AG09319 (cell line): ENCODE measurements at places on chromosomes 1 and 21.

DNA sequence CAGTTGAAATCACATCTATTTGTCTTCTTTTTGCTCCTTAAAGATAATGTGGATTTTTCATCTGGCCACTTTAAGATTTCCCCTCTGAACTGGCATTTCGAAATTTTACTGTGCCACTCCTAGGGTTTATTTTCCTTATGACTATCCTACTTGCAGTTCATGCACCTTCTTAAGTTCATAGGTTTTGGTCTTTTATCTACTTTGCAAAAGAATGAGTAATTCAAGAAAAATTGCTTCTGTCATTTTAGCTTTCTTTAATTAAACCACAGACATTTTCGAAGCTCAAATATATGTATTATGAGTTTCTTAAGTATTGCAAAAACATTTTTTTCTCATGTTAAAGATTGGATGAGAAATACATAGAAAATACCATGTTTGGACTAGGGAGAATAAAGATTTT is 1244.8 kb upstream of the TMPRSS15 start:
- no peak for DNase-seq

DNA sequence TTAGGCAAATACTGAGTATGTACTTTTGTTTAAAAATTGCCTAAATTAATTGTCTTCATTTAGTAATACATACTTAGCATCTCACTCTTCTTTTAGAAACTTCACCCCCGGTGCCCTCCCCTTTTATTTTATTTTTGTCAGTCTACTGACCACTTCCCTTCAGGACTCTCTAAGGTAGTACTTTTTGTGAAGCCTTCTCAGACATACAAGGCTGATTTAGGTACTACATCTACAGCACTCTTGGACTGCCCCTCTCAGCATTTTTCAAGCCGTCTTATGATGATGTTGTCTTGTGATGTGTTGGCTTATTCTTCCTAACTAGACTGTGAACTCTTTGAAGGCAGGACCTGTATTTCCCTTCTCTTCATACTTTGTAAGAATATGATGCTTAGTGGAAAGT is 24.7 kb downstream of the RPS6KC1 start:
- DNase-seq = no peak

DNA sequence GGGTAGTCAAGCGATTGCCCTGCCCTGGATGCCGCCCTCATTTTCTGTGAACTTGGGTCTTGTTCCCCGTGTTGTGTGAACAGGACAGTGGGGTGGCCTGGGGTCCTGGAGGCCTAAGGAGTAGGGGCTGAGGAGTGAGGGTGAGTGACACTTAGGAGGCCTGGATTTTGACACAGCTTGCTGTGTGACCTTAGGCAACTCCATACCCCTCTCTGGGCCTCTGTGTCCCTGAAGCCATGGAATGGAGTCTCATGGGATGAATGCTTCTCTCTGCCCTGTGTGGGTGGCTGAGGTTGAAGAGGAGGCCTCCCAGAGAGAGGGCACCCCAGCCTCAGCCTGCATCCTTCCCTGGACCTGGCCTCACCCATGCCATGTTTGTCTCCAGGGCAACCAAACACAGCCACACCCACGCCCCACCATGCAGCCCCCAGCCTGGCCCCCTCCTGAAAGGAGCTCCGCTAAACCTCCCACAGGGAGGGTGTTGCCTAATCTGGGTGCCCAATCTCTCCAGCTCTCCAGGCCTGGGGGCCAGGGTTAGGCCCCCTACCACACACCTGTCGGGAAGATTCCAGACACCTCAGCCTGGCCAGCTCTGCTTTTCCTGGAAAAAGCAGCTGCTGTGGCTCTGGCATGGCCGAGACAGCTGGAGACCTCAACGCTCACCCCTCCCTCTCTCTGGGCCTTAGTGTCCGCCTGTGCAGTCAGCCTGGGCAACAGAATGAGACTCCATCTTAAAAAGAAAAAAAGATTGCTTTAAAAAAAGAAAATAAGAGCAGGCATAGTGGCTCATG is 9.9 kb downstream of the MYOM3 start:
- DNase-seq = no peak

DNA sequence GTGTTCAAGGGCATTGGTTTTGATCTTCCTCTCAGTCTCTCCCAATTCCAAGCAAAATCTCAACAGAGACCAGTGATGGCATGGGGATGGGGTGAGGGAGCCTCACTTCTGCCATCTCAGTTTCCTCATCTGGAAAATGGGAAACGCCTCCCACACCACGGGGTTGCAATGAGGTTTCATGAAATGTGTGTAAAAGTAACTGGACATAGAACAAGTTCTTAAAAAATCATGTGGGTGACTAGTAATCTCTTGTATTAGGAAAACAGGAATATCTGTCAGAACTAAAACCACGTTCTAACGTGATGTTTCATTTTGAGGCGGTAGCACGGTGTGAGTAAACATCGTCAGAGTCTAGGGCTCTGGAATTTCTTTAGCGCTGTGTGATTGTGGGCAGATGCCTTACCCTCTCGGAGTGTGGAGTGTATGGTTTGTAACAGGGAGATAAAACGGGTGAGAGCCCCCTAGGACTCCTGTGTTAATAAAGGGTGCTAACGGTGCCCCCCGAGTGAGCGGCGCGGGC is 55.5 kb upstream of the DNAJC6 start:
- no peak for DNase-seq

DNA sequence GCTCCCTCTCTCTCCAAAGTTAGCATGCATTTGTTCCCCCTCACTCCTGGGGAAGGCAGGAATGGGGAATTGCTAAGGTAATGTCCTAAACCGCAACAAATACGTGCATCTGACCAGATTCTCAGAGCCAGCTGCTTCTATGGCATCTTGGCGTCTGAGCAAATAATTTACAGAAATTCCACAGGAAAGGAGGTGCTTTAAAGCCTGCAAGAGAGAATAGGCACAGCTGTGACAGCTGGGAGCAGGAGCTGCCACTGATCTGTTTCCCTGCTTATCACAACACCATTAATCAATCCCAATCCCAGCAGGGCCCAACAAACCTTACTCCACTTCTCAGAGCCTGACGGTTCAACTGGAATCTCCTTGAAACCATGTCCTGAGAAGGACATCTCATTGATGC is 83.5 kb upstream of the ZNF281 start:
- no peak for DNase-seq

DNA sequence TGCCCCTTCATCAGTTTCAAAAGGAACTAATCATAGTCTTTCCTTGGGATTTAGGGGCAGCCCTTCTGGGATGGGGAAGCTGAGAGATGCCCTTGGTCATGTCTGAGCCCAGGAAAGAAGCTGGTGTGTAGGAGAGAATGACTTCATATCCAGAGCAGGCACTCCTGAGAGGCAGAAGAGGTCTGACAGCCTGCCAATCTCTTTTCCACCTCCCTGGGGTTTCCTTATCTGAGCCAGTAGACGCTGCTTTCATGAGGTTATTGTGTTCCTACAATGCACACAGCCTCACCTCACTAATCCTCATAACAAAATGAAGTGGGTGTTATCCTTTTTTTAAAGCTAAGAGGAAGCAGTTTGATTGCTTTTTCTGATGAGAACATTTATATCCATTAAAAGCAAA is 14.1 kb downstream of the ROR1 start:
- DNase-seq = no peak

- DNase-seq = peak; percentile 28
These were observed 342.7 kb upstream of the NR5A2 start for GRCh38 chr1:199684686-199685273.

GRCh38 chr1:32199717-32200072 is 700 bp upstream of the CCDC28B start:
- no peak for DNase-seq

- DNase-seq = peak; percentile 63
These were observed 47.6 kb downstream of the TNFSF18 start for GRCh38 chr1:173002891-173003838.

DNA sequence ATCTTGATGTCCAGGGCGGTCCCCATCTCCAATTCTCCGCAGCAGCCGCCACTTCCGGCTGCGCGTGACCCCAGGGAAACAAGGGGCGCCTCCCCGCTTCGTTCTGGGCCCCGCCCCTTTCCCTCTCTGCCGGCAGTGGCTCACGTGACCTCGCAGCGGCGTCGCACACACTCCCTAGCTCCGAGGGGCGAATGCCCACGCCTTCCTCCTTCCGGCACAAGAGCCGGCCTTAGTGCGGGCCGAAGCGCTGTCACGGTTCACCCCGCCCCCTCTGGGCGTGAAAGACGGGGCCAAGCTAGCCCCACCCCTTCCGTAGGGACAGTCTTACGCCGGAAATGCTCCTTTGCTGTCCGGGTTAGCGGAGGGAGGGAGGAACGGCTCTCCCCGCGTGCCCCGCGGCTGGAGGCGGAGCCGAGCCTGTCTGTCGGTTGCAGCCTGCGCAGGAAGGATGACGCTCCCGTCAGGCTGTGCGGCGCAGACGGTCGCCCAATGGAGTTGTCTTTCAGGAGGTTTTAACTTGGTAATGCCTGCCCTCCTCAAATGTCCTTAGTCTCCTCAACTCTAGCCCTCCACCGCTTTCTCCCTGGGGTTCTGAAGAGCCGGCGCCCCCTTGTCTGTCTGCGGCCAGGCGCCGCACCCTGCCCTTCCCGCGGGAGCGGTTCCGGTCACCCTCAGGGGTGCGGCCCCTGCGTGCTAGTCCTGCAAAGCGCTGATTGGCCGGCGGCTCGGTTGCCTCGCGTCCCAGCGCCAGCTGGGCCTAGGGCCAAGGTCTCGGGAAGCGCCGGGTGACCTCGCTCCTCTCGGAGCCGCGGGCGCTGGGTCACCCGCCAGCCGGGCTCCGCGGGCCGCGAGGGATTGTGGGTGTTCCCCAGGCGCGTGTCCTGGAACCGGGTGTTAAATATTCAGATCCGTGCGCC is at the start of gene VPS26C:
Gene VPS26C (minus strand): TSS at position 66 of the 917 bp plus-strand sequence. CDS start 40 bp downstream, at position 26.
- peak; percentile 99 for DNase-seq

- peak; percentile 42 for DNase-seq
These were observed 2.5 kb upstream of the PTGER3 start for GRCh38 chr1:71049951-71050598.

- no peak for DNase-seq
These were observed 95.8 kb upstream of the UBE2U start for GRCh38 chr1:64107632-64108031.

DNA sequence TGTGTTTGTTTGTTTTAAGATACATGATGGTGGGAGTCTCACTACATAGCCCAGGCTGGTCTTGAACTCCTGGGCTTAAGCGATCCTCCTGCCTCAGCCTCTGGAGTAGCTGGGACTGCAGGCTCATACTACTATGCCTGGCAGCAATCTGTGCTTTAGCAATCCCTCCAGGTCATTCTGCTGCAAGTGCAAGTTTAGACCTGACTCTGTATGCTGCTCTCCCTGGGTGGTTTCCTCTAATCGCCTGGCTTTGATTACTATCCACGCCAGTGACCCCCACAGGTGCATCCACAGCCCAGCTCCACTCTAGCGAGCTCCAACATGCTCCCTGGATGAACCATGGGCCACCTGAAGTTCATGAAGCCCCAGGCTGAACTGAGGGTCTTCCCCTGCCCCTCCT is 15.5 kb upstream of the PABPC4 start:
- no peak for DNase-seq

DNA sequence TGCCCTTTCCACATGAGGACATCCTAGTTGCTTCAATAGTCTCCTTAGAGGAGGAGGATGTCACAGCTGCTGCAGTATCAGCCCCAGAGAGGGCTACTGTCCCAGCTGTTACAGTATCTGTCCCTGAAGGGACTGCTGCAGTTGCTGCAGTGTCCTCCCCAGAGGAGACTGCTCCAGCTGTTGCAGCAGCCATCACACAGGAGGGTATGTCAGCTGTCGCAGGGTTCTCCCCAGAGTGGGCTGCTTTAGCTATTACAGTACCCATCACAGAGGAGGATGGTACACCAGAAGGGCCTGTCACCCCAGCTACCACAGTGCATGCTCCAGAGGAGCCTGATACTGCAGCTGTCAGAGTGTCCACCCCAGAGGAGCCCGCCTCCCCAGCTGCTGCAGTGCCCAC is 78.5 kb upstream of the BMP8A start:
- DNase-seq = no peak

DNA sequence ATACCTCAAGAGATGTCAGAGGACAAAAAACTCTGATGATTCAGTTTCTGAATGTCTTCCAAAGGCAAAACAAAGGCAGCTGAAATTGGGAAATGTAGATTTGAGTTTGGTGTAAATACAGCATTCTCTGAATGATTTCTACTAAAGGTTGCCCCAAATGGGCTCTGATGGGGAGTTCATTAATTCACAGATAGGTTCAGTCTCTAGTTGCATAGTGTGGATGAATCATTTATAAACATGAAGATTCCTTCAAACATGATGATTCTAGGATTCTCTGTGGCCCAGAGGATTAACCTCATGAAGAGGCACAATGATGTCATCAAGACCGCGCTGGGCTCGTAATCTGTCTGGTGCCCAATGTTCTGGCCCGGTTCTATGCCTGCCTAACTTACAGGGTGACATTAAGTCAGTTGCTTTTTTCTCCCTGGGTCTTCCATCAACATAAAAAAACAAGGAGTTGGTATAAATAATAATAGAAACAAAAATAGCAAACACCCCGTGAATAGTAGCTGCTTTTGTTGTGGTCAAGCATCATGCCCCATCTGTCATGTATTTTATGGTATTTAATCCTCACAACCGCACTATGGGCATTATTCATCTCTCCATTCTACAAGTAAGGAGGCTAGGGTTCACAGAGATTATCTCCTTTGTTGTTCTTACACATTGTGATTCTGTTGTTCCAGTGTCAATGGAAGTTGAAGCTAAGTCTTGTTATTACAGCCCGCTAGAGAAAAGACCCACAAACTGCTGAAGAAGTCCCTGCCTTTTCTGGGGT is 509.6 kb upstream of the USP24 start:
- DNase-seq = peak; percentile 91

- no peak for DNase-seq
These were observed 20.9 kb downstream of the SLC1A7 start for GRCh38 chr1:53121319-53122172.

- no peak for DNase-seq
These were observed 149.1 kb downstream of the GREM2 start for GRCh38 chr1:240462766-240463395.

DNA sequence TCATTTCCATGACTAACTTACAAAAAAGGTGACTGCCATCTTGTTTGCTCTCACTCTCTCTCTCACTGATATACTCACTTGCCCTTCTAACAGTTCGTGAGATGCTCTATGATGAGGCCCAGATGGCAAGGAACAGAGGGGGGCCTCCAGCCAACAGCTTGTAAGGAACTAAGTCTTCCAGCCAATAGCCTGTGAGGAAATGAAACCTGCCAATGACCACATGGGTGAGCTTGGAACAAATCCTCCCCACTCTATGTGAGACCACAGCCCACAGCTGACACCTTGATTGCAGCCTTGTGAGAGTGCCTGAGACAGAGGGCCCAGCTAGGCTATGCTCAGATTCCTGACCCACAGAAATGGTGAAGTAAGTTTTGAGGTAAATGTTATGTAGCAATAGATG is 153.7 kb downstream of the HHIPL2 start:
- no peak for DNase-seq

- DNase-seq = no peak
These were observed 26.0 kb upstream of the C2CD2 start for GRCh38 chr21:41979751-41980369.

DNA sequence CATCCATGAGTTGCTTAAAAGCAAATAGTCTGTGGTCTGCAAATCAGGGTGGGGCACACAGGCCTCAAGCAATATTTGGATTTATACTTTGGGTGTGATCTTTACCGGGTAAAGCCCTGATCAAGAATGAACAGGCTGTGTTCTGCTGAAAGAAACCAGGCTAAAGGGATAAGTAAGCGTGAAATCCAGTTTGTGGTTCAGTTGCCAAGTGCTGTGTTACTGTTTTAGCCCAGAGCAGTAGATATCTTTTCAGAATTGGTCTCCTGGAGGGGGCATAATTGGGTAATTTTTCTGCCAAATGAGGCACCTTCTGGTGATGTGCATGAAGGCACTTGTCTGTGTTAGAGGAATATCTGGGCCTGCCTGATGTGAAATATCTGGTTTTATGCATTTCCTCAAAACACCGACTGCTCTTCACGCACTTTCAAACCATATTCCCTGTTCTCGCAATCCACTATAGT is 21.4 kb downstream of the AIM2 start:
- no peak for DNase-seq

- no peak for DNase-seq
These were observed 211.6 kb upstream of the SAMSN1 start for GRCh38 chr21:14757533-14758327.
